Activated B cell treated with CpG ODN at 0.5 μM for 24 hours (primary cell): ENCODE measurements at places on chromosomes 3 and 15. TPM values are rescaled to one million over a fixed set of nuclear protein-coding genes. Genes with fewer than 3 reads are reported as not detected.

The GP5 gene
- total RNA-seq: 0.18 and 0.22 TPM in 2 replicates

The PTH1R gene
- total RNA-seq: not detected in 2 replicates

The TOMM70 gene
- 34.5 and 37.3 TPM in 2 replicates for total RNA-seq

The TICRR gene
- 0.69 TPM in 2 replicates for total RNA-seq

The AKAP13 gene
- 254 and 290 TPM in 2 replicates for total RNA-seq

The GAP43 gene
- total RNA-seq: not detected in 2 replicates

The ERICH6 gene
- not detected in 2 replicates for total RNA-seq

The TM6SF1 gene
- 3.9 and 4.1 TPM in 2 replicates for total RNA-seq

The FOXB1 gene
- total RNA-seq: not detected in 2 replicates

The GPR27 gene
- not detected in 2 replicates for total RNA-seq

The LINGO1 gene
- total RNA-seq: not detected in 2 replicates

The AP3B2 gene
- 0.22 and 0.46 TPM in 2 replicates for total RNA-seq

The ATP8B4 gene
- total RNA-seq: 0.54 and 0.86 TPM in 2 replicates

The C2CD4B gene
- total RNA-seq: not detected in 2 replicates

The LRCH3 gene
- total RNA-seq: 94.1 and 96.1 TPM in 2 replicates

The CNTN4 gene
- 0.05 TPM in 1 of 2 replicates, not detected in the other for total RNA-seq

The CSPG5 gene
- total RNA-seq: 0.09 and 0.20 TPM in 2 replicates

The CHRFAM7A gene
- 0.95 TPM in 1 of 2 replicates, not detected in the other for total RNA-seq
